ENCODE measurements at places on chromosomes 6 and 20.
A peak's percentile ranks its signal among the peaks of the same experiment; 100 is the strongest.

DNA sequence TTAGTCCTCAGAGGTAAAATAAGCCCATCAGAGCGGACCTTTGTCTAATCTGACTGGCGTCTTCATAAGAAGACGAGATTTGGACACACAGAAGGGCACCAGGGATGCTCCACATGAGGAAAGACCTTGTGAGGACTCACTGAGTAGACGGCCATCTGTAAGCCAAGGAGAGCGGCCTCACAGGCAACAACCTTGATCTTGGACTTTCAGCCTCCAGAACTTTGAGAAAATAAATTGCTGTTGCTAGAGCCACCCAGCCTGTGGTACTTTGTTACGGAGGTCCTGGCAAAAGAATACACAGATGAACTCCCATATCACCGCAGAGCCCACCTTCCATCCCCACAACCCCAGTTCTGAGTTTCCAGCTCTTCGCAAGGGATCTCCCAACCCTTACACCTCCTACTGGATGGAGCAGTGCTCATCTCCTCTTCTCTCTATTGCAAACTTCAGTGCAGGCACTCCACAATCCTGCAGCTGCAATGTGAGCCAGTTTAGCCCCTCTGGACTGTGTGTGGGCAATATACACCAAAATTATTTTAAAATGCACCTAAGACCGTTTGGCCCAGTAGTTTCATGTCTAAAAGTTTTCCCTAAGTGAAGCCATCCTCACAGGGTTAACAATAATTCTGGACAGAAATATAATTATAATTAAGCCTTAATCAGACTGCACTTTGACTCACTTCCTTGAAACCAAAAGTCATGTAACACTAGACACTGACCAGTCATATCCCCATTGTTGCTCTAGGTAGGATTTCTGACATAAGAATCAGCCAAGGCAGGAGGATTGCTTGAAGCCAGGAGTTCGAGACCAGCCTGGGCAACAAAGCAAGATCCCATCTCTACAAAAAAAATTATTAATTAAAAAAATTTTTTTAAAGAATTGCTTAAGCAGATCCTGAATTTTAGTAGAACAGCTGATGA, 8.8 kb upstream of the TRIM31 start:
- DNase-seq = no peak

DNA sequence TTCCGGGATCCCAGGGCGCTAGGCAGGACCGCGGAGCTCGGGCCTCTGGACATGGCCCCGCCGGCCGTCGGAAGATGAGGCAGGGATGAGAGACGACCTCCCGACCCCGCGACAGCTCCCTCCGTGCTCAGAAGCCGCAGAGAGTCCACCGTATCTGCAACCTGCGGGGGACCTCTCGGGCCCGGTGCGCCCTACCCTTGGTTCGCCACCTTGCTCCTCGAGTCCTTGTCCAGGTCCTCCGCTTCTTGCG, 301 bp downstream of the PPP1R3D start:
- no peak for DNase-seq

DNA sequence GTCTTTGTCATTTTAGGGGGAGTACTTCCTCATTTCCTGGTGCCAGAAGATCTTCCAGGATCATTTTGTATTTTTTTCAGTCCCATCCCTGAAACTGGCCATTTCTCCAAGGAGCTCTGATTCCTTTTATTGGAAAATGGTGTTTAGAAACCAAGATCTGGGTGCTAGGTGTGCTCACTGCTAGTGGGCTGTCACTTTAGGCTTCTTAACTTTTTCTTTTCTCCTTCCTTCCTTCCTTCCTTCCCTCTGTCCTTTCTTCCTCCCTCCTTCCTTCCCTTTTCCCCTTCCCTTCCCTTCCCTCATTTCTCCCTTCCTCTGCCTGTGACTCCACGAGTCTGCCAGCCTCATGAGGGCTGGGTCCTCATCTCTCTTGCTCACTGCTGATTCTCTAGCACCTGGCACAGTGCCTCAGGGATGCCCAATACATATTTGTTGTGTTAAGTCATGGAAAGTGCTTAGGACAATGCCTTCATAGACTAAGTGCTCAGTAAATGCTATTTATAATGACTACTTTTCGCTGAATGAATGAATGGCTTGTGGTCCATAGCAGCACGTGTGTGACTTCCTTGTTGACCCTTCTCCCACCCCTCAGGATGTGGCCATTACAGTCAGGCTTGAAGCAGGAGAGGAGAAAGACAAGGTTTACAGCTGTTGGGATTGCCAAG, 36.9 kb downstream of the APCDD1L start:
- no peak for DNase-seq

GRCh38 chr6:38975621-38976049, 72.9 kb upstream of the GLP1R start:
- no peak for DNase-seq

GRCh38 chr6:34243131-34243771, 5.6 kb downstream of the SMIM29 start:
- DNase-seq = no peak

DNA sequence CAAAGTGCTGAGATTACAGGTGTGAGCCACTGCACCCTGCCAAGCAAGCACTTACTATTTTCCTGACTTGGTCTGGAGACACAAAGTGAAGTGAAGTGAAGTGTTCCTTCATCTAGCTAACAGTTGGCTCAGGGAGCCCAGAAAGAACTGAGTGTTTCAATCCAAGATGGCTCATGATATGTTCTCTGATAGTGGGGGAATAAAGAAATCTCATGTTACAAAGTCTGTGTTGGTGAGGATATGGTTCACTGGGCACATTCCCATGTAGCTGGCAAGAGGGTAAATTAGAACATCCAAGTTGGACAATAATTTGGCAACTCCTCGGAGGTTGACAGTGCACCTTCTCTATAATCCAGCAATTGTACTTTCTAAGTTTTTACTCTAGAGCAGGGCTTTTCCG, 5.0 kb upstream of the ITPR3 start:
- DNase-seq = no peak

DNA sequence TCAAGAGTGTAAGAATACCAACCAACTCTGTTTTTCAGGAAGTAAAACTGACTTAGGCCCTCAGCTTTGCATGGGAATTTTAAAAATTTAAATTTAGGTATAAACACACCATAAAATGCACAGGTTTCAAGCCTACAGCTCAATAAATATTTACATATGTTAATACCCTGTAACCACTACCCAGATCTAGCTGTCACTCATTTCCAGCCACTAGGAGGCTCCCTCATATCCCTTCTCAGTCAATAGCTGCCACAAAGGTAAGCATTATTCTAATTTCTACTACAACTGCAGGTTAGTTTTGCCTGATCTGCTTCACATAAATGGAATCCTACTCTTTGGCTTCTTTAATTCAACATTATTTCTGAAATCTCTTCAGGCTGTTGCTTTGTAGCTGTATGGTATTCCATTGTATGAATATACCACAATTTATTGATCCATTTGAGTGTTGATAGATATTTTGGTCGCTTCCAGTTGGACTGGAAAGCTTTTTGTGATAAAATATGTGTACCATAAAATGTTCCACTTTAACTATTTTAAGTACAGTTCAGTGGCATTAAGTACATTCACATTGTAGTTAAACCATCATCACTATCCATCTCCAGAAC, 32.5 kb upstream of the MEI4 start:
- DNase-seq = no peak

DNA sequence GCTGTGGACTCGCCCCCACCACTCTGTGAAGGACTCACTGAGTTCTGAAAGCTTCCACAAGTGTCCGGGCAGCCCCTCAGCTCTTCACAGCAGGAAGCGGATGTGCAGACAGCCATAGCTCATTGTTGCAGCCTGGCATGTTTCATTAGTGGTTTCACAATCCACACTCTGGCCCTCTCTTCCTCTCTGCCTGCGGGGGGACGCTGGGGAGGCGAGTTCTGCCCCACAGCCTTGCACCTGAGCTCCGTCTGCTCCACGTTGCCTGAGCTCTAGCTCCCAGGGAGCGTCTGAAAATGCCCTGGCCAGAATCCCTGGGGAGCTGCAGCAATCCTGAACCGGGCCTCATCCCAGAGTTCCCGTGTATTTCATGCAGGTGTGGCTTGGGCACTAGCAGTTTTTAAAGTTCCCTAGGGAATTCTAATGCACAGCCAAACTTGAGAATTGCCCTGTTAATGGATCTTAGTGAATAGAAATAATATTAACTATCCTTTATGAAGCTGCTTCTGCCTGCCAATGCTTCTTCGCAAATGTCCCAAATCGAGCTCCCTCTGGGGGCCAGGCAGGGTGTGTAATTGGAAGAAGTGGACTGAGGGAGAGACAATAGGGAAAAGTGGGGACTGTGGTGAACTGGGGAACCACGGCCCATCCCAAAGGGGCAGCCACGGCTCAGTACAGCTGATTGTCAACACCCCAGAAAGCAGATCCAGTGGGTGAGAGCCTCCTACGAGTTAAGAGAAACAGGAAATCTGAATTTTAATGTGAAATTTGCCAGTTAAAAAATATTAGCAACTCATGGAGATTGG, 51.5 kb downstream of the CTCFL start:
- peak; percentile 69 for DNase-seq

- DNase-seq = no peak
Observed at GRCh38 chr6:155227046-155227445, 36.8 kb upstream of the CLDN20 start.

- DNase-seq = no peak
Observed at GRCh38 chr20:50704971-50705370, 13.6 kb upstream of the RIPOR3 start.

DNA sequence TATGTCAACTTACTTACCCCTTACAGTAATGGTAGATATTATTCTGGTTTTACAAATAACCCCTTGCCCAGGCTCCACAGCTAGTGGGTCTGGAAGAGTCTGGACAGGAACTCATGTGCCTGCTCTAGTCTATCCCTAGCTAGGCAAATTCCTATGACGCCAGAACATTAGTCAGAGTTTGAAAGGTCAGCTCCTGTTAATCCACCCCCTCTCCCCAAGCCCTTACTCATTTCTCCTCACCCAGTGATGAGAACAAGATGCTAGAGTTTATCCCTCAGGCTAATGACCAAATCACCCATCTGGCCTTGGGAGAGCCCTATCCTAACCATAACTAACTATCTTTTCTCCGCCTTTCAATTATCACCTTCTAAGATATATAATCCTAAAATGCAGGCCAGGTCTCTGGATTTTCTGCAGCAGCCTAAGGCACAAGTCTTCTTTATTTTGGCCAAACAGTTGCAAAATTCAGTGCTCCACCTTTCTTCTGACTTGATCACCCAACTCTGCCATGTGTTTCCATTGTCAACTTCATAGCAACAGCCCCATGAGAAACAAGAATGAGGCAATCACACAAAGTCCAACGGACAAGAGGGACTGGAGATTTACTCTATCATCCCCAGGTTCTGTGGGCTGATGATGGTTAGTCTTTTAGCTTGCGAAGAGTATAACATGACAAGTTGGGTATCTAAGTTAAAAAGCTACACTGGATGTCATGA, 113.3 kb downstream of the TASP1 start:
- DNase-seq = no peak

DNA sequence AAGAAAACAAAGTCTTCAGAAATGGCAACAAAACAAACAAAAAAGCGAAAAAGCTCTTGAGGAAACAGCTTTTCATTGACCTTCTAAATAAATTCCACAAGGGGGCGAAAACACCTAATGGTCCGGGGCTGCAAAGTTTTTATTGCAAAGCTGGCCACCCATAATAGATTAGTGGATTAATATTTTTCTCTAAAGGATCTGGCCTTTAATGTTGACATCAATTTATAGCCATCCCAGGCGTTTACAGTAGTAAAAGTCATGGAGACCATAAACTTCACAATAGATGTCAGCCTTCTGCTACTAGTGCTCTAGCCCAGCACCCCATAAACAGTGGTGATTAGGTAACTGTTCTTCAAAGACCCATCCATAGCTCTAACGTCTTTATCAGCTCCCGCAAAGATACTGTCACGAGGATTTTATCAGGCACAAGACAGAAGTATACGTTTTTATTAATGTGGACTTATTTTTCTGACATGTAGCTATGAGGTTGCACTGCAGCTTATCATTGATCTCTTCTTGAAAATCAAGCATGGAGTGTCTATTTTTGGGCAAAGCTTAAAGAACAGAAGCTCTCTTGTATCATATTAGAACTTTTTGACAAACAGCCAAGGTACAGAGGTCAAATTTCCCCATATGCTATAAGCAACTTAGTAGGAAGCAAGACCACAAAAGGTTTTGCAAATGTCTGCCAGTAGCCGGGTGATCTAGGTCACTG, 4.7 kb downstream of the CITED2 start:
- no peak for DNase-seq

GRCh38 chr20:62782149-62782892, 14.0 kb upstream of the MRGBP start:
- no peak for DNase-seq

- peak; percentile 40 for DNase-seq
Observed at GRCh38 chr20:36792422-36792821, 18.9 kb upstream of the DSN1 start.

- DNase-seq = no peak
Observed at GRCh38 chr6:158772851-158773371, 46.3 kb downstream of the EZR start.

DNA sequence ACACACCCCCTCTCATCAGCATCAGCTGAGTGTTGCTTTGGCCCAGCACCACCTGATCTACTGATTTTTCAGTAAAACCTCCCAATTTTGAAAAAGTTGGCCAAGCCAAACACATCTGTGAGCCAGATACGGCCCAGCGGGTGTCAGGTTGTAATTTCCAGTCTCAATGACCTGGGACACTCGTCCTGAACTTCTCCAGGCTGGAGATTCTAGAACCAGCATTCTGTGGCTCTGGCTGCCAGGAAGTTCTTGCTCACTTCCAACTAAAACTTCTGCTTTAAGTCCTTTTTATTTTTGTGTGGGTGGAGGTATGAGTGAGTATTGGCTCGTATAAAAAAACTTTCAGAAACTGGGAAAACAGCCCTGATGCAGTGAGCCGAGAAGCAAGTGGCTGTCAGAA, 5.1 kb downstream of the KIAA1755 start:
- no peak for DNase-seq

GRCh38 chr6:121236984-121237383, 97.3 kb downstream of the TBC1D32 start:
- DNase-seq = no peak

- DNase-seq = no peak
Observed at GRCh38 chr6:162772466-162772865, 44.7 kb downstream of the PACRG start.

- DNase-seq = no peak
Observed at GRCh38 chr6:68139130-68139529, 496.0 kb upstream of the ADGRB3 start.

DNA sequence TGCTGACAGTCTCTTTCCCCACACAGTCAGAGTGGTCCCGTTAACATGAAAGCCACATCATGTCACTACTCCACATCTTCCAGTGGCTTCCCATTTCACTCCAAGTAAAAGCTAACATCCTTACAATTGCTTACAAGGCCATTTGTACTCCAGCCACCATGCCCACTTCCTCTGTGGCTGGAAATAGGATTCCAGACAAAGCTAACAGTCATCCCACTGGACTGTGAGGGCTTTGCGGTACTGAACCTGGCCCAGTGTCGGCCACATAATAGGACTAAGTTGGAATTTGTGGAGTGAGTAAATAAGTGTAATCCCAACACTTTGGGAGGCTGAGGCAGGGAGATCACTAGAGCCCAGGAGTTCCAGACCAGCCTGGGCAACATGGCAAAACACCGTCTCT, 10.9 kb downstream of the CCM2L start:
- no peak for DNase-seq
